ENCODE measurements at places on chromosomes 3 and 15. TPM values are rescaled to one million over a fixed set of nuclear protein-coding genes. Genes with fewer than 3 reads are reported as not detected.

The LRRC2 gene
- total RNA-seq, result 0.07 TPM

The RPP25 gene
- 1.5 TPM for total RNA-seq

The CLRN1 gene
- total RNA-seq, result not detected

The SLC7A14 gene
- not detected for total RNA-seq

The TMEM266 gene
- total RNA-seq, result 1.1 TPM

The EFHB gene
- not detected for total RNA-seq

The EPHA6 gene
- not detected for total RNA-seq

The CCDC54 gene
- total RNA-seq, result not detected

The GRAMD1C gene
- total RNA-seq, result 1.1 TPM

The DLL4 gene
- total RNA-seq, result not detected

The SPSB4 gene
- 2.9 TPM for total RNA-seq

The TEX55 gene
- total RNA-seq, result not detected

The PRSS50 gene
- total RNA-seq, result not detected

The KLHL18 gene
- total RNA-seq, result 12.1 TPM

The PLCB2 gene
- not detected for total RNA-seq

The TMEM40 gene
- total RNA-seq, result not detected

The SI gene
- not detected for total RNA-seq

The ADAMTS7 gene
- 6.0 TPM for total RNA-seq

The PLXND1 gene
- 219 TPM for total RNA-seq

The B3GNT5 gene
- 18.0 TPM for total RNA-seq

The CDC25A gene
- total RNA-seq, result 21.1 TPM

The EPHB1 gene
- total RNA-seq, result not detected

The GBE1 gene
- total RNA-seq, result 82.9 TPM
